ENCODE measurements at places on chromosomes 1 and 21.
A peak's percentile ranks its signal among the peaks of the same experiment; 100 is the strongest.

DNA sequence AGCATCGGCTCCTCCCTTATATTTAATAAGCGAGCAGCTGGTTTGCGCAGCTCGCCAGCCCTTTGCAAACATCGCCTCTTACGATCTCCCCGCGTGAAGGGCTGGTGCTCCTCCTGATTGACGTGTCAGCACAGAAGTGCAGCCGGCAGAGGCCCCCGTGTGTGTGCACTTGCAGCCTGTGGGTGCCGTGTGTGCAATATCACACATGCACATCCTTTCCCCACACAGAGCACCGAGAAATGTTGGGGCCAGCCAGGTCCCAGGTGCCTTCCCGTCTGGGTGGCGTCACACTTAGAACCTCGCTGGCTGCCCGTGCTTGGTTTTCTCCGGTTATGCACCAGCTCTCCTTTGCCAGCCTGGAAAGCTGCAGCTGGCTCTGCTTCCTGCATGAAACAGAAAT lies 126.6 kb upstream of the AJAP1 start:
- peak; percentile 75 for DNase-seq

DNA sequence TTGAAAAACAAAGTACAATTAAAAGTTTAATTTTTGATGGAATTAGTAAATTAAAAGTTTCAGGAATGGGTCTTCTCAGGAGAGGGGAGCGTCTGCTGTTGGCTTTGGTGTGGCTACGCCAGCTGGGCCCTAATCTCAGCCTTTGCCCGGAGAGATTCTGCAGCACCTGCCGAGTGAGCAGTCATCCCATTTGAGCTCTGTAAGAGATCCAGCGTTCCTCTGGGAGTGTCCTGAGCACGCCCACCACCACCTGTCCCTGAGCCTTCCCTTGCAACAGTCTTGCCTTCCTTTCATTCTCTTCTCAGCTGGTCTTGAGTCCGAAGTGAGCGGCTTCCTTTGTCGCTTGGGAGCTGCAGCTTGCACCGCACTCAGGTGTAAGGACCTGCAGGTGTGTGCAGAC lies 263.1 kb downstream of the CAMTA1 start:
- no peak for DNase-seq

- DNase-seq = no peak
These were observed 178.4 kb downstream of the PSMG1 start for GRCh38 chr21:39004634-39005501.

- peak; percentile 49 for DNase-seq
These were observed at the start of gene SMG7 for GRCh38 chr1:183472488-183473216. Gene SMG7 (plus strand): TSS chr1:183472499. CDS start chr1:183472621, 122 bp downstream.

DNA sequence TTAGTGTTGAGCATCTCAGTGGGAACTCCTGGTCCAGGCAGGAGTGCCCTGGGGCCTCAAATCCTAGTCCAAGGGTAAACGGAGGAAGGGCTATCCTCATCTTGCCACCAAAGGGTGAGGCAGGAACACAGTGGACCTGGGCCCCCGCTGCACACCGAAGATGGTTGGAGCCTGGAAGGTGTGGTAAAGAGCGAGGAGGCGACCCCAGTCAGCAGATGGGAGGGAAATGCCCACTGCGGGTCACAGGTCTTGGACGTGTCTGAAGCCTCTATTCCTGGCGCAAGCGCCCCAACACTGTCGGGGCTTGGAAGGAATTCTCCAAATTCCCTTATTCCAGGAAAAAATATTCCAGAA lies 38.5 kb upstream of the SYNC start:
- DNase-seq = no peak

DNA sequence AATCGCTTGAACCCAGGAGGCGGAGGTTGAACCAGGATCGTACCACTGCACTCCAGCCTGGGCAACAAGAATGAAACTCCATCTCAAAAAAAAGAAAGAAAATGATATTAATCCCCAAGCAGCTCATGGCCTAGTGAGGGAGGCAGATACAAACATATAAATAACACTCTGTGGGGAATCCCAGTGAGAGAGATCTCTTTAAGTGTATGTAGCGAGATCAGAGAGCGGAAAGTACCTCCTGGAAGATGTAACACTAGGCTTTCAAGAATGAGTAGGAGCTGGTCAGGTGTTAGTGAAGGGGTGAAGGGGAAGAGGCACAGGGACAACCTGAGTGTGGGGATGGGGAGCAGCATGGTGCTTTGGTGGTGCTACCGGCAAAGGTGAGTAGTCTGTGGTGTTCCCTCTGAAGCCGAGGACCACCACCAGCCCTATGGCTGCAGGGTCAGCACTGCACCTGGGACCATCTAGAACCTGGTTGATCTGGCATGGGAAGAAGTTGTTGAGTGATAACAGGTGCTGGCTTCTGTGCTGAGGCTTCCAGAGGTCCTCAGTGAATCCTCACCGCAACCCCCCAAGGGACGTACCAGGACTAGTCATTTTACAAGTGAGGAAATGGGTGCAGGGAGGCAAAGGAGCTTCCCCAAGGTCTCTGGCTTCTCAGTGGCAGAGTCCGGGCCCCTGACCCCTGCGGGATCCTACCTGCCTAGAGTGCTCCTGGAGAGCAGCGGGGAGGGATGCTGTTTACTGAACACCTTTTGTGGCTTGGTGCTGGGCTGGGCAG lies 367.6 kb upstream of the VAMP3 start:
- DNase-seq = no peak

GRCh38 chr1:117169871-117170596 lies 40.7 kb downstream of the VTCN1 start:
- no peak for DNase-seq

DNA sequence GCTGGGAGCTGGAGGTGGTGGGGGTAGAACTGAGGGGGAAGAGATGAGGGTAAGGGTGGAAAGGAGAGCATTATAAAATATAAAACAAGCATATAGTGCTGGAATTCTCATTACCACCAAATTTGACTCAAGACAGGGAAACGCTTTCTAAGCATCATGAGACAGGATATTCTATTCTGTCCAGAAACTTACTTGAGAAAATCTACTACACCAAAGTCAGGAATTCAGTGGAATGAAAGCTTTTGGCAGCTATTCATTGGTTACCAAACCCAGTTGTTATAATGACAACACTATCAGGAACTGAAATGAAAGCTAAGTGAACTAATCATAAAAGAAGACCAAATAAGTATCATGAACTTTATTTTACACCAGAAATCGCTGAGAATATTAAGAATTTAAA lies 14.5 kb downstream of the AIDA start:
- DNase-seq = no peak

- DNase-seq = no peak
These were observed 71.7 kb downstream of the TOMM20 start for GRCh38 chr1:235056937-235057336.

DNA sequence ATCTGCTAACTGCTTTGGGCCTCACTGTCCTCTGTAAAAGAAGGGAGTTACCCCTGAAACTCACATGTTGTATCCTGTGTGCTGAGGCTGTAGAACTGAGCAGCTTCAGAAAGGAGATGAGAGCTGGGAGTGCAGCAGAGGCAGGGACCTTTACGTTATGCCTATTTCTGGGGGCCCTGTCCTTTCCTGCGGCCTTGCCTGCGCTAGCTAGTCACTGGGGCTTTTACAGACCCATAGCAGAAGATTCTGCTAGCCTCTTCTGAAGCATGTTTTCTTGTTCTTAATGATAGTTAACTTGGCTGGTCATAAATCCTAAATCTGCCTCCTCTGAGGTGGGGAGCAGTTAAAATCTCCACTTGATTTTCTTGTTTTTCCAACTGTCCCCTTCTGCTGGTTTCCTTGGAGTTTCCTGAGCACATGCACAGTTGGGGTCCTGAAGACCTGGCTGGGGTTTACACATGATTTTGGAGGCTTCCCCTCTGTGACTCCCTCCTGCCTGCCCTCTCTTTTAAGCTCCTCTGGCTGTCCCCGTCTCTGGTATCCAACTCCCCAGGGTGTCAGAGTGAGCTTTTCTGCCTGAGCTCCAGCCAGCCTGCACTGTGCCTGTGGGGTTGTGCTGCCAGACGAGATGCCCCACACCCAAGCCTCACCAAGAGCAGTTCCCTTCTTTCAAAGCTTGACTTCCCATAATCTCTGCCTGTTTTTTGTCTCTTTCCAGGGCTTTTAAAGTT lies 76.6 kb downstream of the NOS1AP start:
- no peak for DNase-seq

GRCh38 chr1:21490774-21491487 lies 18.3 kb upstream of the ALPL start:
- DNase-seq = peak; percentile 27

DNA sequence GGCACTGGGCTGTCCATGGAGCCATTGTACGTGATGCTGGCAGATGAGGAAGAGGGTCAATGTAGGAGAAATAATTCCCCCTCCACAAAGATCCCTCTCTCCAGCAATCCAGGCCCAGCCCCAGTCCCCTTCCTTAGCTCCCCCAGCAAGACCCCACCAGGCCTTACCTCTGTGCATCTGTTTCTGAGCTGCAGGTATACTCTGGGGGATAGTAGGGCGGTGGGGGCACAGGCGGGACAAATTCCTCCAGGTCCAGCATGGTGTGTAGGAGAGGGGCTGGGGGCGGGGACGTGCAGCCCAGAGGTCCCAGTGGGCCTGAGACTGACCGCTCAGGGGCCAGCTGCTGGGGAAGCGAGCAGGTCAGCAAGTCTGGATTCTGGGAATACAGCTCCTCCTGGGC lies 3.7 kb downstream of the ENTREP3 start:
- DNase-seq = no peak

DNA sequence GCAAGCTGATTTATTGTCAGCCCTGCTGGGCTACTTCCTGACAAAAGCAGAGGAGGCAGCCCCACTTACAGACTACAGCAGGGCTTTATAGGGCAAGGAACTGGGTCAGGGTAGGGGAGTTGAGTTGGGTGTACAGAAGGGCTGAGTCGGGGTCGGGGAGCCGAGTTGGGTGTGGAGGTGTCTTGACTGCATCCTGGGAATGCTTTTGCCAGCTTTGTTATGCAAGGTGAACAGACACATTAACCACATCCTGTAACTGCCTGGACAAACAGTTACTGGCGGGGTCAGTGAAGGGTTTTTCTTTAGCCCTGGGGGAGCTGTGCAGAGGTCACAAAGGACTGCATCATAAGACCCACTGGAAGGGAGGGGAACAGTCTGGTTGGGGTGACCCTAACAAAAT lies 39.1 kb upstream of the GBP5 start:
- no peak for DNase-seq

- peak; percentile 66 for DNase-seq
These were observed 529 bp downstream of the MPZL1 start for GRCh38 chr1:167722152-167722869.

- DNase-seq = no peak
These were observed 259.4 kb upstream of the POGK start for GRCh38 chr1:166579557-166580501.

GRCh38 chr1:179298952-179299351 lies 5.4 kb downstream of the SOAT1 start:
- no peak for DNase-seq

DNA sequence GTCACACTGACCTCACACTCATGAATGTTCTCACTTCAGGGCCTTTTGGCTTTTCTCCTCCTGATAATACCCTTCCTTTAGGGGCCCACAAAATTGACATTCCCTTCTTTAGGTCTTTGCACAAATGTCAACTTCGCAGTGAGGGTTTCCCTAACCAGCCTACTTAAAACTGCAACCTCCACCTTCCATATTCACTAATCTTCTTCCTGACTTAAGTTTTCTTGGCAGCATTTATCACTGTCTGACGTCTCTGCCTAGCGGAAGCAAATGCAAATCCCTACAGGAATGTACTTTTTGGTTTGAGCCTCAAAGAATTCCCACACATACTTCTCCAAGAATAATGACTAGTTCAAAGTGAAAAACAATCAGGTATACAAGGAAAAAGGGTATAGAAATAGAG lies 32.8 kb downstream of the INTS7 start:
- DNase-seq = no peak

- DNase-seq = peak; percentile 74
These were observed 37.7 kb downstream of the SH3GLB1 start for GRCh38 chr1:86741947-86742572.

DNA sequence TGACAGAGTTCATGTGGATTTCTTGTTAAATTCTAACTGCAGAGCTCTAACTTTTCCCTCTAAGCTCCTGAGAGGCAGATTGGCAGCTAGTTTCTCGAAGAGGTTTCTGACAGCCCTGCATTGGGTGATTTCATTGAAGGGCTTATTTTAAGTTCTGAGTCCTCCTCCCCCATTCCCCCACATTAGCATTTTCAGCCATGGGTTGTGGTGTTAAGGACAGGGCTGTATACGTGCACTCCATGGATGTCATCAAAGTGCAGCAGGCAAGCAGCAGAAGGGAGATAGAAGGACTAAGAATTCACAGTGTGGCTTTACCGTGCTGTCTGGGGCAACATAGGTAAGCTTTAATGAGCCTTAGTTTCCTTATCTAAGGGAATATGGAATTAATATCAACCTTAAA lies 19.0 kb downstream of the CRYZ start:
- no peak for DNase-seq

DNA sequence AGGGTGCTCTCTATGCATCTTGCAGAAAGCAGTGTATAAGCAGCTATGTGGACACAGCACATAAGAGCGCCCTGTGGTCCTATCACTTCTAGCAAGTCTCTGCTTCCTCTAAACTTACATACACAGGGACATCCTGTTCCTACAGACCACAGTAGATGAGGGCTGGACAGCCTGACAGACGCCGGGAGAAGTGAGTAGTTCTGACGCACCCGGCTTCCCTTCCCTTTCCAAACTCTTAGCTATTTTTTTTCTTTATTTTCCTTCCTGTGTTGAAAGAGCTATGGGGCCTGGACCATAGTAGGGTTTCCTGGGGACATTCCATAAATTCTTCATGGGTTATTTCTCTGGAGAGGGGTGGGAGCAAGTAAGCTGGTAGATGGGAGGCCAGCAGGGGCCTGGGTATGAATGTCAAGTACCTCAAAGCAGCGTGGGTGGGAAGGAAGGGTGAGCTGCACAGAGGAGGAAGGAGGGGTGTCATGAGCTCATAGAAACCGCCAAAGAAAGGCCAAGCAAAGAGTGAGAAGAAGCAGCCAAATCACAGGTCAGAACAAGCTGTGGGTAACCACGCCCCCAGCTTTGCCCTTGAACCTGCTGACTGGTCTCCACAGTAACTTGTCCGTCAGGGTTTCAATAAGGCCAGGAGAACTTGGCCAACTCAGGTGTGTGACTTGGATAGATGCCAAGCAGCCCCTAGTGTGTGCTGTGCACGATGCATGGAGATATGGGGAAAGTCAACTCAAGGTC lies 36.6 kb downstream of the PLXNA2 start:
- peak; percentile 91 for DNase-seq

DNA sequence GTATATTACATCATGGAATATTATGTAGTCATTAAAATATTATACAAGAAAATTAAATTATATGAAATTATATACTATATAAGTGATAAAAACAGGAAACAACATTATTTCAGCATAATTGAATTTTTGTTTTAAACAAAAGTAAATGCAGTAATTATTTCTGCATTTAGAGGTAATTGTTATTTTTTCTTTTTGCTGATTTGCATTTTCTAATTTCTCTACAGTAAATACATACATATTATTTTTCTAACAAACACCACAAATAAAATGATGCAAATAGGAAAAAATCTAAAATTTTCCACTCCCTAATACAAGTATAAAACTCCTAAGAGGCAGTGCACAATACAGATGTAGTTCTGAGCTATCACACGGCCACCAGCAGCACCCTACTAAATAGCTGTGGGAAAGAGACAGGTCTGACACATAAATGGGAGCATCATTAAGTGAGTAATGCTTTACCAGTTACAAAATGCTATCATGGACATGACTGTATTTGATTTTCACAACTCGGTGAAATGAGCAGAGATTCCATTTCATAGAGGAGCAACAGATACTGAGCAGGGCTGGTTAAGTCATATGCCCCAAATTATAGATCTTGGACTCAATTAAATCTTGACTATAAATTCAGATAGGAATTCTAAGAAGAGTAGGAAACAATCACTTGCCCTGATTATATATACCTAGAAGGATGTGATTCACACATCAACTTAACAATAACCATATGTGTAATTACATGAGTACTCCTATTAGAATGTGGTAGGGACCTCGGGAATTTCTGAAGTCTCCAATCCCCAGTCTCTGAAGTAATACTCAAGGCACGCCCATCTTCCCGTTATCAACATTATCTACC lies 49.0 kb downstream of the NRIP1 start:
- DNase-seq = no peak
